ENCODE measurements at places on chromosomes 7 and 10.
A peak's percentile ranks its signal among the peaks of the same experiment; 100 is the strongest.

- DNase-seq, result no peak
Observed at GRCh38 chr10:126849646-126850045, 55.6 kb upstream of the DOCK1 start.

GRCh38 chr7:27784399-27785053, 44.6 kb downstream of the TAX1BP1 start:
- peak; percentile 50 for DNase-seq

- peak; percentile 21 for DNase-seq
Observed at GRCh38 chr10:112374724-112375541, 1.0 kb downstream of the ACSL5 start.

DNA sequence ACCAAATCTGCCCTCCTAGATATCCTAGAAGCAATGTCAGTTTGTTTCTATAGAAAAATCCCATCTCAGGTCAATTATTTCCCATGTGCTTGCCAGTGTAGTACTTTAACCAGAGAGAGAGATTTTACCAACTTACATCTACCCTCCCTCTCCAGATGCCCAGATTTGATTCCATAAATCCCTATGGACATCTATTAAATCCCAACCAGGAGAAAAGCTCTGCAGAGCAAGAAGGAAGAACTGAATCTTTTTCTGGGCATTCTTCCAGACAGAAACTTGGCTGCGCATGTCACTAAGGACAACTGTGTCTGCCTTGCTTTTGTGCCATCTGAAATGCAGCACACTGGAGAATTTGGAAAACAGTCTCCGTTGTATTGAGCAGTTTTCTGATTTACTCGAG, 597.6 kb downstream of the SORCS1 start:
- DNase-seq, result no peak

DNA sequence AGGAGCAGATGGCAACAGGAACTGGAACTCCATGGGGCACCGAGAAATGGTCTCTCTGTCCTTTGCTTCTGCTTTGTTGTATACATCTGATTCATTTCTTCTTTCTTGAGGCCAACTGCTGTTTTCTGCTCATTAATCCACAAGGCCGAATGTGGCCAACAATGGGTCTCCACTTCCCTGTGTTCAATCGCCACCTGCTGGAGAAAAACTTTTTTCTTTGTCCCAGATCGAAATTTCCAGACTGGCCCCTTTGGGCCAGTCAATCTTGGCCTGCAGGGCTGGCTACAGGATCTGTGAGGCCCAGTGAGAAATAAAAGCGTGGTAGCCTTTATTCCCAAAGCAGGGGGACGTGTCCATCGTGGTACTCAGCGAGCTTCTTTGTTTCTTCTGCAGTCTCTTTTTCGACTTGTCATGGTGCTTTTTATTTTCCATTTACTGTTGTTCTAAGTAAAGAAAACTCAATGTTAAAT, 58.8 kb downstream of the PARP12 start:
- peak; percentile 13 for DNase-seq

GRCh38 chr7:3956949-3957348, 655.9 kb downstream of the SDK1 start:
- no peak for DNase-seq

DNA sequence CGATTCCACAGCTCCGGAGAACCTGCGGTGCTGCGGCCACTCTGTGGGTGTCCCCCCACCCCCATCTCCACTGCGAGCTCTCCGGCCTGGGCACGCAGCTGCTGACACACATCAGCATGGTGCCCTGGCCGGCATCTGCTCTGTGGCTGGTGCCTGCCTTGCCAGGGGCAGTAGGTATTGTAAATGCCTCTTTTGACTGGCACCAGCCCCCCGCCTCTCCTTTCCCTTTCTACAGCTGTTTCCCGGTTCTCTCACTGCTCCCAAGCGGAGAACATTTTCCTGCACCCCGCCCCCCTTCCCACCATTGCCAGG, 357.1 kb upstream of the ZNF32 start:
- DNase-seq, result no peak

GRCh38 chr10:74072503-74072902, 74.6 kb downstream of the VCL start:
- DNase-seq, result no peak

DNA sequence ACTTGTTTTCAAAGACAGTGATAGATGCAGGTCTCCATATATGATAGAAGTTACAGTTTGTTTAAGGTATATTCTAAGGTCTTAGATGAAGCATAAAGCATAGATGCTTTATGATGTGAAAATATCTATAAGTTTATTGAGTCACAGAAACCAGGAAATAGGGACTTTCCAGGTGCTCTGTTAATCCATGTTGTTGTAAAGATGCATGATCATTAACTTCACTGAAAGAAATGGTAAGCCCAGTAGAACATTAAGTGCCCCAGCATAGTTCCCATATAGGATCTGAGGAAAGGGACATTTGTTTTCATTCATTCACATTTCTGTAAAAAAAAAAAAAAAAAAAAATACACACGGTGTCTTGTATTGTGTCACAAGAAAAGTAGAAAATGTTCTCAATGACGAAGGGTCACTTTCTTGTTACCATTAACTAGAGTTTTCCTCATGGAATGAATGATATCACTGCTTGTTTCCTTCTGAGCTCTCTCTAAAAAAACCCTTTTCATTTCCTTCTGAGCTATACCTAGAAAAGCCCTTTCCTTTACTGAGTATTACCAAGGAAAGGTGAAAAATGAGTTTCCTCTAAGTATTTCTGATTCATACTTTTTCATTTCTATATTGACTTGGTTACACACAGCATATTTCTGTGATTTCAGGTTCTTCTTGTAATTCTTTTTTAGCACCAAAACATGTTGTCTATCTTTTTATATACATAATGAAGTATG, 105.2 kb downstream of the MACC1 start:
- no peak for DNase-seq

GRCh38 chr10:21195252-21195651, 298.1 kb upstream of the NEBL start:
- DNase-seq, result no peak

GRCh38 chr10:86545101-86545500, 23.5 kb upstream of the WAPL start:
- DNase-seq, result no peak

- DNase-seq, result no peak
Observed at GRCh38 chr7:141220263-141220880, 146.5 kb downstream of the TMEM178B start.

DNA sequence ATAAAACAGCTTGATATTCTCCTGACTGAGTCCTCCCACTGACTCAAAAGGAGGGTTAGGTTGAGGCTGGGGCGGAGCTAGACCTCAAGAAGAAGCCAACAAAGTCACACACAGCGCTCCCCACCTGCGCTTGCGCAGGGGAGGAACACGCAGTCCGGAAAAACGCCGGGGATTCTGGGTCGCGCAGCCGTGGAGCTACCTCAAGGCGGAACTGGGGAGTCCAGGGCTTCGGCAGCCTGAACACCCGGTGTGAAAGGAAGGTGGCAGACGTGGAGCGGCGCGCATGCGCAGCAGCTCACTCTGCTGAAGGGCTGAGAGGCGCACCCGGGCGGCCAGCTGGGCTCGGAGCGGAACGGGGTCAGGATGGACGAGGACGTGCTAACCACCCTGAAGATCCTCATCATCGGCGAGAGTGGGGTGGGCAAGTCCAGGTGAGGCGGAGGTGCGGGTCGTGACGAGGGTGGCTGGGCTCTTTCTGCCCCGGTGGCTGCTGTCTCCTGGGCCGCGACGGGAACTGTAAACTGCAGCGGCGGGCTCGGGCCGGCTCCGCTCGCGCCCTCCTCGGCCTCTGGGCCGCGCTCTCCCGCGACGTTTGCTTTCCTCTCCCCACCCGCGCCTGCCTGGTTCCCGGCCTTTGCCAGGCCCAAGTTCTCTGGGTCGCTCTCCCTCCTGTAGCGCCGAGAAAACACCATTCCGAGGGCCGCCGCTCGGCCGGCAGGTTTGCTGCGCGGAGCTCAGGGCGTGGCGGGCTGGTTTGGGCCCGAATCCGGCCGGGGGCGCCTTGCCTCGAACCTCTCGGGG, at the start of gene RAB18:
RAB18 (plus strand) TSS at position 298 of the 801 bp plus-strand sequence; CDS start at position 364, 66 bp downstream.
- peak; percentile 99 for DNase-seq

DNA sequence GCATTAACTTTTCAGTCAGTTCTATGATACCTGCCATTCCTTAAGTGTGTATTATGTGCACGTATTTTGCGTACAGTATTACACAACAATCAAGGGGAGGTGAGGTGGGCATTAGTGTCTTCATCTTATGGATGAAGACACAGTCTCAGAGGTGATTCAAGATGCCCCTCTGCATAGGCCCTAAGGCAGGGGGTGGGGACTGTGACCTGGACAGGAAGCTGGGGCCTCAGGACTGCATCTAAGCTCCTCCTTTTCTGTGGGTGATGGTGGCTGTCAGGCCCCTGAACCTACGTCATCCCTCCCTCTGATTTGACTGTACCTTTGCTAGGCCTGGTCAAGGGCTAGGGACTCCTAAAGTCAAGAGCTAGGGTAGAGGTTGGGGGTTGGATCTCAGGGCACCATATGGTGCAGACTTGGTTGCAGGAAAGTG, 38.9 kb downstream of the HK1 start:
- no peak for DNase-seq

GRCh38 chr10:83678850-83679249, 460.5 kb upstream of the GHITM start:
- no peak for DNase-seq

- DNase-seq, result no peak
Observed at GRCh38 chr7:157401567-157402387, 65.0 kb downstream of the DNAJB6 start.

DNA sequence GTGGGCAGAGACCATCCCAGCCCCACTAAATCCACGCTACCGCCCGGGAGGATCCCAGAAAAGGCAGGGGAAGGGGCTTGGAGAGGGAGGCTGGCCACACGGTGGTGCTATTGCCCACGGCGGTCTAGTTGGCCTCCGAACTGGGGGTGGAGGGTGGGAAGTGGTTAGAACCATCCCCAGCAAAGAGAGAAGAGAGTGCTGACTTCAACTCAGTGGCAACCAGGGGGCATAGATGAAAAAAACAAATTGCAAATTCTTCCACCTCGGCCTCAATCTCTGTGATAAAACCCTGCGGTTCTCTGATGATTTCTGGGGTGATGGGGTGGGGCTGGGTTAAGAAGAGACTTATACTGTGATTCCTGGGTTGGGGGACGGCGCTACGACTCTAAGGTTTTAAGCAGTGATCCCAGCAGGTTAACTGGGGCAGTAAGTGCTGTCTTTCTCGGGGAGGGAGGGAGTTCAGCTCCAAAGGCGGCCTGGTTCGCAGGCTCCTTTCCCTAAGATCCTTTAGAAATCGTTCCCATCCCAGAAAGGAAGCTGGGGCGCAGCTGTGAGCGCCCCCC, 154.5 kb upstream of the LYZL2 start:
- peak; percentile 74 for DNase-seq

GRCh38 chr7:7817748-7818147, 99.3 kb upstream of the RPA3 start:
- DNase-seq, result peak; percentile 27

DNA sequence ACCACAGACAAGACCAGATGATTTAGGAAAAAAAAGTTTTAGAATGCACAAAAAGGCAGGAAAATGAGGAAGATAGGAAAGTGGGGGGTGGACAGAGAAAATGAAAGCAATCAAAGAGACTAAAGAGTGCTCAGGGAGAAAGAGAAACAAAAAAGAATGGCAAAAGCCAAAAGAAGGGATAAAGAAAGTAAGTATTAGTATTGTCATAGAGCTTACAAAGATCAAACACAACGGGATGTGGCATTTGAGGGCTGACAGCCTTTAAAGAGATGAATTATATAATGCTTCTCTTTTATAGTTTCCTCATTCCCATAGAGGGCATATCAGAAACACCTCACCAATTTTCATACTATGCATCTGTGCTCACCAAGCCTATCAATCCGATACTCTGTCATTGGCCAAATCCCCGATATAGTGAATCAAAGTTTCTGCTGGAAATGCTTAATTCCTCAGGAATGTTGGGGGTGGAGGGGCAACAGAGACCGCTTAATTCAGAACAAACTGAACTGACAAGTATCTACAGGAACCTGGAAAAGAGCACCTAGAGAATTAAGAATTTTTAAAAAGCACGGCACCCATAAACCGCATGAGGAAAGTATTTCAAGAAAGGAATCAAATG, 2.7 kb downstream of the COG5 start:
- DNase-seq, result peak; percentile 75

- no peak for DNase-seq
Observed at GRCh38 chr7:47253650-47254080, 328.2 kb downstream of the TNS3 start.

DNA sequence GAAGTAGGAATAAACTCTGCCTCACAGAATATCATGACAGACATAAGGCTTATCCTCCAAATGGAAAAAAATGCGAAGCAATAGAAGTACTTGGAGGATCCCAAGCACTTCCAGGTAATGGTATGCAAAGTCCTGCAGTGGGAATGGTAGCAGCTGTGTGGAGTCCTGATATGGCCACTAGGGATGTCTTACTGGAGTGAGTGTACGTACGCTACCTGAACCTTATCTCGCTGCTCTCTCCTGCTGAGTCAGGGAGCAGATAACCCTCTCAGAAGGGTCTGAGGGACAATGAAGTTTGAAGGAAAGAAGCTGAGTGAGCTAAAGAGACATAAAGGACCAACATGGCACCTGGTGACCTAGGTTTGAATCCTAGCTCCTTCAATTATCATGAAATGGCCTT, 42.2 kb downstream of the CH25H start:
- DNase-seq, result no peak

DNA sequence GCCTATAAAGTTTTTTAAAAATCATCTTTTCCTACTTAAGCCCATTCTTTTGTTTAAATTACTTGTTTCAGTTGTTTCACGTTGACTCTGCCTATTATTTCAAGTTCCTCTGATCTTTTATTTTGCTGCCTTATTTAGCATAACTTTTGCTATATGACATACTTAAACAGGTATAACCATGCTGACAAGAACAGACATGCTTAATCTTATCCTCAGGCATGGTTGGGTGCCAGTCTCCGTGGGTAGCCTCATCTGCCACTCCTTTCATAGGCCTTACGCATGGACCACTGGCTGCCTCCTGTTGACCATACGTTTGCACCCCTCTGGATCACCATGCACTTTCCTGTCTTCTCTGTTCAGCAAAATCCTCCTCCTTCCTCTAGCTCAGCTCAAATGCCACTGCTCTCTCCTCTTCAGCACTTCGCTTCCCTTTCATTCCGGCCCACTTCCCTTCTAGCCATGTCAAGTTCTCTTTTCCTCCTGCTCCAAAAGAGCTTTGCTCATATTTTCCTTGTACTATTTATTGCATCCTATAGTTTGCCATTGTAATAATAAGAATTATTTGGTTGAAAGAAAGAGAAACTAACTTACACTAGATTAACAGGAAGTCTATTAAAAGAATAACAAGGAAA, 10.0 kb upstream of the TSPAN33 start:
- DNase-seq, result no peak

- DNase-seq, result no peak
Observed at GRCh38 chr7:140013676-140014075, 49.1 kb downstream of the PARP12 start.

- no peak for DNase-seq
Observed at GRCh38 chr10:114033566-114033965, 10.1 kb upstream of the ADRB1 start.
